ENCODE measurements at places on chromosomes 2 and 18. TPM values are rescaled to one million over a fixed set of nuclear protein-coding genes. Genes with fewer than 3 reads are reported as not detected.

The ZBTB7C gene
- total RNA-seq: not detected

The LYG2 gene
- total RNA-seq: not detected

The CLIP4 gene
- total RNA-seq: 15.9 TPM

The LOXHD1 gene
- not detected for total RNA-seq

The XIRP2 gene
- 0.02 TPM for total RNA-seq

Measured in M059J (cell line).